Chondrocyte (in vitro differentiated cells): ENCODE measurements at places on chromosomes 2 and 18. TPM values are rescaled to one million over a fixed set of nuclear protein-coding genes. Genes with fewer than 3 reads are reported as not detected.

DTNB gene
- total RNA-seq, result 8.5 to 12.1 TPM (median 8.7 TPM) in 3 replicates

GRCh38 chr2:39855856-39856255 lies 76.8 kb upstream of the THUMPD2 start:
- DNase-seq, result no peak

DNA sequence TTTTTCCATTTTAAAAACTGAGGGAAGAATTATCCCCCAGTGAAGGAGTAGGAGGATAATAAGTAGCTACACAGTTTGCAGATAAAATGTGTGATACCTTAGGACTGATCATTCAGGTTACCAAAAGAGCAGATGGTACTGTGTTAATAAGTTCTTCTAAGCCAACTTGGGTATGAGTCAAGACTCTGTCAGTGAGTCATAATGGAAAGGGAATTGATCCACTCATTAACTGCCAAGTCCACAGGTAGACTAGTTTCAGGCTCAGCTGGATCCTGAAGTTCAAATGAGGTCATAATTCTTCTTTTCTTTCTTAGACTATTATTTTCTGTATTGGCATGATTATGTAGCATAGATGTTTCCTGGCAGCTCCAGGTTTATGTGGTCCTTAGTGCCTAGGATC lies 142.4 kb upstream of the ALPP start:
- DNase-seq, result no peak

- DNase-seq, result no peak
Observed at GRCh38 chr2:48849770-48850169, 94.2 kb upstream of the LHCGR start.

DNA sequence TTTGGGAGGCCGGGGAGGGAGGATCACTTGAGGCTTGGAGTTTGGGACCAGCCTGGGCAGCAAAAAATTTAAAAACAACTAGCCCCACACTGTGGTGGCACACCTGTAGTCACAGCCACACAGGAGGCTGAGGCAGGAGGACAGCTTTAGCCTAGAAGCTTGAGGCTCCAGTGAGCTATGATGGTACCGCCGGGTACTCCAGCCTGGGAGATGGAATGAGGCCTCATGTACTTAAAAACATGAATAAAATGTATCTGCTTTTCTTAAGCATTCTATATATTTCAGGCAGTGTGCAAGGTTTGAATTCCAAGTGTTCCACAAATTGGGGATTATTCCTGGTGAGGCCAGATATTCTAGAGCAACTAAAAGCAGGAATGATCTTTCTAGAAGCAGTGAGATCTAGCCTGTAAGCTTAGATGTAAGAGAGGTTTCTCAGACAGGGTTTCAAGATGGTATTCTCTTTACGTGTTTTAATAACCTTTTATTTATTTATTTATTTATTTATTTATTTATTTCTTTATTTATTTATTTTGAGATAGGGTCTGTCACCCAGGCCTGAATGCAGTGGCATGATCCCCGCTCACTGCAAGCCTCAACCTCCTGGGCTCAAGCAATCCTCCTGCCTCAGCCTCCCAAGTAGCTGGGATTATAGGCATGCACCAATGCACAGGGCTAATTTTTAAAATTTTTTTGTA lies 4.1 kb upstream of the MARCHF7 start:
- no peak for DNase-seq

DNA sequence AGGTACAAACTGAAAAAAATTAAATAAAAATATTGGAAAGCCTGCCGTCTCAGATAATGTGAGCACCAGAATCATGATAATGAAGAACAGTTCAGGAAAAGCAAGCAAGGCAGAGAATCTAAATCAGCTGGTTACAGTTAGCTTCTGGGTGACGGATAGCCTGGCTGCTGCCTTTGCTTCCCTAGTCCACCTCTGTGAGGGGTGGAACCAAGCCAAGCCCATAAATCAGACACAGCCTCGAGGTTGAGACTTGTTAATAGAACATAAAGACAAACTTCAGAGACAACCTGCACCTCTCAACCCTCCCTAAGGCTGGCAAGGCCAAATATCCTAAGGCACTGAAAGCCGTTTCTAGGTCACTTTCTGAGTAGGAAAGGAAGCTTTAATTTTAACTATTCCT lies 334.7 kb upstream of the SLC39A10 start:
- DNase-seq, result no peak

APCDD1 gene
- 9.5 to 41.3 TPM (median 13.1 TPM) in 3 replicates for total RNA-seq

DNA sequence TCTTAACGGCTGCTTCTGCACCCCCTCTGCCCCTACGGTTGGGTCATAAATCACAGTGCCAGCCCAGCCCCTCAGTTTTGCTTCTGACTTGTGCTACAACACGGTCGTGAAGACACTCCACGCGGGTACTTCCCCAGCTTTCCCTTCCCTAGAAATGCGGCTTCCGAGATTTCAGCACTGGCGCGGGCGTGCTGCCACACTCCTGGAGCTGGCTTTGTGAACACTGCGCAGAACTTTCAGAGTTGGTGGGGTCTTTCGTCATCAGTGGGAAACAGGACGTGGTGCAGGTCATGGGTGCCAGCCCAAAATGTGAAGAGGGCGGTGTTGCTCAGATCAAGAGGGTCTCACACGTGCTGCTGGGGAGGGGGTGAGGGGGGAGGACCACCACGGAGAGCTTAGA lies 733.0 kb upstream of the SALL3 start:
- DNase-seq, result no peak

DNA sequence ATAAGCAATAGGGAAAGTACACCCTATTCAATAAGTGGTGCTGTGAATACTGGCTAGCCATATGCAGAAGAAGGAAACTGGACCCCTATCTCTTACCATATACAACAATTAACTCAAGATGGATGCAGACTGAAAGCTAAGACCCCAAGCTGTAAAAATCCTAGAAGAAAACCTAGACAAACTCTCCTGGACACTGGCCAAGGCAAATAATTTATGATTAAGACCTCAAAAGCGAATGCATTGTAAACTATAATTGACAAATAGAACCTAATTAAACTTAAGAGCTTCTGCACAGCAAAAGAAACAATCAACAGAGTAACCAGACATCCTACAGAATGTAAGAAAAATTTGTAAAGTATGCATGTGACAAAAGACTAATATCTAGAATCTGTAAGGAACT lies 41.1 kb upstream of the ASXL3 start:
- DNase-seq, result no peak

CIB4 gene
- not detected in 3 replicates for total RNA-seq

DNA sequence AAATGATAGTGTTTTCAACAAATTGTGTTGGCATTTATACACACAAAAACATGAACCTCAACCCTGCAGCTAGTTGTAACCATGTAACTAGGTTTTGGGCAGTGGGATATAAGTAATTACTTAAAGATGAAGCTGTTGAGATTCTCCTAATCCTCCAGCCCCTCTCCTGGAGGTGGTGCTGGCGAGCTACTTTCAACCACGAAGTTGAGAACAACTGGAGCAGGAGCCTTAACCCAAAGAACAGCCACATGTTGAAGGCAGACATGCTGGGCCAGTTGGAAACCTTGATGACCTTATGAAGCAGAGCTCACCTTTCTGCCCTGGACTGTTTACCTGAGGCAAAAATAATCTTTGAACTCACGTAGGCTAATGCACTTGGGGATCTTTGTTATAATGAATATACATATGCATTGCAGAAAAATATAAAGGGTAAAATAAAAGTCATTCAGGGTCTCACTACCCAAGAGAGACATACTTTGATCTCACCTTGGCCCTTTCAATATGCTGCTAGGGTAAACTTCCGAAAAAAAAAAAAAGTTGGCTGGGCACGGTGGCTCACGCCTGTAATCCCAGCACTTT lies 89.6 kb upstream of the NPAS2 start:
- DNase-seq, result no peak

DNA sequence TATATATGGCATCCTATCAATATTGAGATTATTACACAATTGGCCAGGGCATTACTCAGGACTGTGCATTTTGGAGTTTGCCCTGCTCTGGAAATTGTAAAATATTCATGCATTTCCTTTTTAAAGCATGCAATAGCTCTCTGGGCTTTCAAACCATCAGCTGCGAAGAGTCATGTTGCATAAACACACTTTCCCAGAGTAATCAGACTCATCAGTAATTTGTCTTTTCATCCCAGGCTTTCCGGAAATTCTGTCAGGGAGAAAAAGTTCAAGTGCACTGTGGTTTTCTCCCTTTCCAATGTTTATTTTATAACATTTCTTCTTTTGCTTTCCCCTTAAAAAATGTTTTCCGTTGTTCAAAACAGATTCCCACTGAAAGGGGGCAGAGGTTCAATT lies 38.9 kb upstream of the FHL2 start:
- no peak for DNase-seq

- DNase-seq, result peak; percentile 60
Observed at GRCh38 chr2:121196132-121196848, 88.7 kb downstream of the TFCP2L1 start.

DNA sequence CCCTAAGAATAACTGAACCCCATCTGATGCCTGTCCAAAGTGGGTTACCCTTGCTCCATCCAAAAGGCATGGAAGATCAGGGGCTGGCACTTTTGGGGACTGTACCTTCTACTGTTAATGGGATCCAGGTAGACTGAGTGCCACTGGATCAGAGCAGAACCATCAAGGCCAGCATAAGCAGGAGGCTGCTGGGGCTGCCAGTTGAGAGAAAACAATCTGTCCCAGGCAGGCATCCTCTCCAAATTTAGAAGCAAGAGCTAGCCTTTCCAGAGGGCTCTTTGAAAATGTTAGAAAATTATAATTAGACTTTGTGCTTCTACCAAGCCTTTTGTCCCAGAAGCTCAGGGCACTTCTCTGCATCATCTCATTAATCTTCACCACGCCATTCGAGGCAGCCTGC lies 245.6 kb downstream of the CDH20 start:
- DNase-seq, result no peak

NDUFB3 gene
- 59.2 to 94.1 TPM (median 66.2 TPM) in 3 replicates for total RNA-seq

RNF125 gene
- 0.51 to 0.87 TPM (median 0.60 TPM) in 3 replicates for total RNA-seq

DNA sequence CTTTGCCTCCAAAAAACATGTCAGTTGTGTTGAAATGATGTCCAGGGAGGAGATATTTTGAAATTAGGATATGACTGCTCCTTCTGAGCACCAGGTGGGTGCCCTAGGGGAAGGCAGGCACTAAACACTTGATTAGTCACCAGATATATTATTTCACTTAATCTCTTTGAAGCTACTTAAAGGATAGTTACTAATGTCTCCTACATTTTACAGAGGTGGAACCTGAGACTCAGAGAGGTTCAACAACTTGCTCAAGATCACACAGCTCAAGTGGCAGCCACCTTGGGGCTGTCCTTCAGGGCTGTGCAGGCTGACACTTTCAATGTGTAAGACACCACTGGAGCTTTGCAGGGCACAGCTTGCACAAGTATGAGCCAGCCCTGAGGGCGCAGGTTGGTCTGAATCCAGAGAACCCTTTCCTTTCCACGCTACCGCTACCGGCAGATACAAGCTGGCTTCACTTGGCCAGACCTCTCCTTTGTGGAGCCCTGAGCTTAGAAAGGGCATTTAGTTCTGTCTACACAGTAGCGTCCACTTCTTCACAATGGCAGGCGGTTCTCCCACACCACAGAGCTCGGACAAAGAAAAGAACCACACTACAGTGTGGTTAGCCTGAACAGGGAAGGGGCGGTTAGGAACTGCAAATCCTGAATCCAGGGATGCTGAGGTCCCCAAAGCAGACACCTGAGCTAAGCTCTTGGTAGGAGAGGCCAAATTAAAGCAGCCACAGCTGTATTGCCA lies 16.4 kb downstream of the ALPK2 start:
- no peak for DNase-seq

- DNase-seq, result no peak
Observed at GRCh38 chr2:36168115-36168514, 187.5 kb upstream of the CRIM1 start.

DNA sequence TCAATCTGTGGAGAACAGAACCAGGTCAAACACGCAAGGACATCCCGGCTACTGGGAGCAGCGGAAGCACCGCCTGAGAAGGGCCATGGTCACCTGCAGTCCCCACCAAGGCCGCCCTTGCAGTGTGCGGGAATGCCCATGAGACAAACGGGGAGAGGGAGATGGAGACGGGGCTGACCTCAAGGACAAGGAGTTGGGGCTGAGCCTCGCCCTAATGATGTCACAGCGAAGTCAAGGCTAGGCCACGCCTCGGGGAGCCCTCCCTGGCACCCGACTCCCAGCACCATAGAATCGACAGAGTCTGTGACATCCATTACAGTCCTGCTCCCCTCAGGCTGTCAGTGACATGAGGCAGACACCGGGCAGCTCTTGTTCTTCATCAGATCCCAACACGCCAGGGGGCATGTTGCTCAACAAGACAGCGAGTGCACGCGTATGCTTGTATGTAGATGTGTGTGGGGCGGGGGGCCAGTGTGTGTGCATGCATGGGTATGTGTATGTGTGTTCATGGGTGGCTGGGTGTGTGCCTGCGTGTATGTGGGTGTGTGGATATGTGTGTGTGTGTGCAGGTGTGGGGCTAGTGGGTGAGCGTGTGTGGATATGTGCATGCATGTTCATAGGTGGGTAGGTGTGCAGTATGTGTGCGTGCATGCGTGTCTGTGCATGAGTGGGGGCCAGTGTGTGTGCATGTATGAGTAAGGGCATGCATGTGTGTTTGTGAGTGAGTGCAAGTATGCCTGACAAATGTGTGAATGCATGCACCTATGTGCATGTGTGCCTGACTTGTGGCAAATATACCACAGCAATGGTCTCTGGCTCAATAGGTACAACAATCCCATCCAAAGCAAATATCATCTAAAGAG lies 57.0 kb downstream of the ANKMY1 start:
- no peak for DNase-seq

DNA sequence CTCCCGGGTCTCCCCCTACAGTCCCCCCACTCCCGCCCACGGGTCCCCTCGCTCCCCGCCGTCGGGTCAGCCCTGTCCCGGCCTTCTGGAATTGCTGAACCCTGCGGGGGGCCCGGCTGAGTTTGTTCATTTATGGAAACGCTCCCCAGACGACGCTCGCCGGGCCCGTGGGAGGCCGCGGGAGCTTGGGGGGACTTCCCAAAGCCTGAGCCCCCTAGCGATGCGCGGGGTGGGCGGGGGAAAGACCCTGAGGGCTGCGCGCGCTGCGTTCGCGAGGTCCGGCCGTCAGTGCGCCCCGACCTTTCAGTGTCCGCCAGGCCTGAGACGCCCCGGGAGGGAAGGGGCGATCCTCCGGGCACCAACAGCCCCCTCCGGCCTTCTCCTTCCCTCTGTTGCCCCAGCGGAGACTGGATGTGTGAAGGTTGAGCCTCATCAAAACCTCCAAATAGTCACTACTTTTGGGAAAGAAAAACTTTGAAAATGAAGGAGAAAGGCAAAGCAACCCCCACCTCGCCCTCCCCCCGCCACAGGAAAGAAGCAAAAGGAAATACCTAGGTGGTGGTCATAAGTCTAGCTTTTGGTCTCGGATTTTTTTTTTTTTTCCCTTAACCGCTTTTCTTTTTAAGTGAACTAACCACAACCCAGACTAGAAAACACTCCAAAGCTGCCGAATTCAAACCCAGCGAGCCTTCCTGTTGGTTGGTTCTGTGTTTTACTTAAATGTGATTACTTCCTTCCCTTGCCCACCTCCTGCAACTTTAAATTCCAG lies 509 bp upstream of the CYS1 start:
- no peak for DNase-seq

B3GNT7 gene
- 1.7 to 1.9 TPM (median 1.8 TPM) in 3 replicates for total RNA-seq

DNA sequence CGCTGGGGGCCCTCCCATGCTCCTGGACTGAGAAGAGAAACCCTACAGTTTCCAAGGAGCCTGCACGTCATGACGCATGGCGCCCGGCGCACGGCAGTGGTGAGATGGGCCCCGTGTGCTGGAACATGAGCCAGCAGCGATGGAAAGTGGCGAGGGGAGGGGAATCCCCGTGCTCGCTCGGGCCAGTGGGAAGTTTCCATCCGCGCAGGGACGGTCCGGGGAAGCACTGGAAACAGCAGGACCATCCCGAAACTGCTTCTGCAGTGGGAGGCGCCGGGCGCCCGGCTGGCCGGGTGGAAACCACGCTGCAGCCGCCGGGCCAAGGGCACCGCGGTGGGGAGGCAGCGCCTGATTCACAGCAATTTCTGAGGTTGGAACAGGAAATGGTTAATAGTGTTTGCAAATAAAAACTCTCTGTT lies 4.9 kb upstream of the PDCD1 start:
- no peak for DNase-seq

GRCh38 chr18:73381016-73381698 lies 513.4 kb upstream of the NETO1 start:
- DNase-seq, result no peak
